ENCODE measurements at places on chromosomes 6 and 20. TPM values are rescaled to one million over a fixed set of nuclear protein-coding genes. Genes with fewer than 3 reads are reported as not detected.

DNA sequence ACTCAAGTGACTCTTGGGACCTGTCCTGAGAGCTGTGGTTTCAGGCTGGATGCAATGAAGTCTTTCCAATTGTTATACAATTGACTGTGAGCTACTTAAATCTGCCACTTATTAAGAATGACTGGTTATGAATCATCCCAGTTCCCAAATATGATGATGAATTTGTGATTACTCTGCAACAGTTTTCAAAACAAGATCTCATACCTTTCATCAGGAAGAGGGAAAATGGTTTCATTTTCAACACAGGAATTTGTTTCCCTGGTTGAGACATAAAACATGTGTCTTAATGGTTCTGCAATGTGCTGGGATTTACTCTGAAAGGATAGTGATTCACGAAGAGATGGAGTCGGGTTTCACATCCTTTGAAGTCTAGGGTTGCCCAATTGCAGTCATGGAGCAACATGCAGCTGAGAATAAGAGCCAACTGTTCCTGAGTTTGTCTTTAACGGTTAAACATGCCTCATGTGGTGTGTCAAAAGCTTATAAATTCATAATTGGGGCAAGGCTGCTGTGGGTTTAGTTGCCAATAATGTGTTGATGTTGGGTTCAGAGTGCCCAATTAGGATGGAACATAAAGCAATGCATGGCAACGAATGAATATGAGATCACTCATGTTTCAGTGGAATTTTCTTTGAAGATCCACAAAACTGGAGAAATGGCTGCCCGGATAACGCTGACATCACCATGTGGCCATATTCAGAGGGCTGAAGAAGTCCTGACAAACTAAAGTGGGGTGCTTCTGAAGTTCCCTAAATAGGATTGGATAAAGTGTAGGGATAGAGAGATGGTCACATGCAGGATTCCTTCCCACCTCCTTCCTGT lies 41.0 kb downstream of the CYP24A1 start:
- DNase-seq: no peak

- no peak for DNase-seq
Observed at GRCh38 chr20:57647006-57647932, 27.0 kb upstream of the ZBP1 start.

DNA sequence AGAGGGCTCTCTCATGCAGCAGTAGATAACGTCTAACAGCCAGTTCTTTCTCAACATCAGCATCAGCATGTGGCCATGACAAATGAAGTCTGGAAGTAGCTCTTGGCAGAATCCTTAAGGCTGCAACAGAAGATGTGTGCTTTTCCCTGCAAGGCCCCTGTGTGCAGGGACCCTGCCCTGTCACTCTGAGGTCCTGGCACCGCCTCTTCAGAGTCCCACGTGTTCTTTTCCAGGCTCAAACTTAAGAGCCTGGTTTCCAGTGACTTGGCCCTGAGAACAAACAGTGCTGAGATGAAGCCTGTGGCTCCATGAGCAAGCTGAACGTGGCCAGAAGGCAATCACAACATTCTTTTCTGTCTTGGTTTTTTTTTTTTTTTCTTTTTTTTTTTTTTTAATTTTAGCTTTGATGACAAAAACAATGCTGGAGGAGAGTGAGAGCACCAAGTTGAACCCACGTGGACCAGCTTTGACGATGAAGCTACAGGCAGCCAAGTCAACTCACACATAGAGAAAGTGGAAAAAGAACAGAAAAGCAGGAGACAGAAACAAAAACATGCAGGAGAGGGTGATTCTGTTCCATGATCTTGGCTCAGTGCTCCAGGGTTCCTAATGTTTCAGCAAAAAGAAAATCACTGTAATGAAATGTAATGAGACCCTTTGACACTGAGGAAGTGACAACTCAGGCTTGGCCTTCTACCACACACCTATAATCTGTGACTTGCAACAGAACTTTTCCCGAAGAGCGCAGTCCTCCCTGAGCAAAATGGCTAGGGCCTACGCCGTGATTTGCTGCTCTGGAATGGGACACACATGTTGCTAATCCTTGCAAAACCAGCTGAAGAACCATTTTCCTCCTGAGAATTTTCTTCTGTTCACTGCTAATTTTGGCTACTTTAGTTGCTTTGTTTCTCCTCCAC lies 86.1 kb downstream of the FOXC1 start:
- no peak for DNase-seq

GRCh38 chr20:1637755-1638154 lies 17.9 kb upstream of the SIRPB1 start:
- DNase-seq: no peak

Gene HLA-DOB
- 1.5 TPM for total RNA-seq

Gene SLC13A3
- not detected for total RNA-seq

Gene CTCFL
- total RNA-seq: not detected

DNA sequence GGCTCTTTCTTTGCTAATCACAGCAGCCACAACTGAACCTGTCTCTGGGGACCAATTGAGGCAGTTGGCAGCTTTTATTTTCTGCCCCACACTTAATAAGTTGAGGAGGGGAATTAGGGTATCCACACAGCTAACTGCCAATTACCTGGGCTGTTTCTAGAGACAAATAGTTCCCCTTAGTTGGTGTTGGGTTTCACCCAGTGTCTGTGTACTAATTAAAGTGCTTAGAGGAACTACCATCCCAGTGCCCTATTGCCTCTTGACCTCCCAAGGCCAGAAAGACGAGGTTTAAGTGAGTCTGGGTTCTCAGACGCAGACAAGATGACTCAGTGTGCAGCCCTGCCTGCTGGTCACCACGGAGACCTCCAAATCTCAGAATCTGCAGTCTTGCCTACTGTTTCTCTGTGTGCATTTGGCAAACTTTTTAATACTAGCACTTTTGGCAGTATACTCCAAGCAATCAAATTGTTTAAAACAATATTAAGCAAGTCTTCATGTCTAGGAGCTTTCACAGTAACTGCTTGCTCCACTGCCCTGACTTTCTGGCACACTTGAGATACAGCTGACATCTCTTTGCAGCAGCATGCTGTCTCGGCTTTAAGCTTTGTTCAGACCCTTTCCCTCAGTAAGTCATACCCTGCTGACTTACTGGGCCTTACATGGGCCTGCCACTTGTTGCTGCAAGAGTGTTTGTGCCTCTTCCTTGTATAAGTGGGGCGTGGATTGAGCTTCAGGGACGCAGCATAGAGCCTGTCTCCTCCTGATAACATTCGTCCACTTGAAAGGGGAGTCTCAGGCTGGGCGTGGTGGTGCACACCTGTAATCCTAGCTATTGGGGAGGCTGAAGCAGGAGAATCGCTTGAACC lies 31.9 kb downstream of the STK35 start:
- DNase-seq: no peak

DNA sequence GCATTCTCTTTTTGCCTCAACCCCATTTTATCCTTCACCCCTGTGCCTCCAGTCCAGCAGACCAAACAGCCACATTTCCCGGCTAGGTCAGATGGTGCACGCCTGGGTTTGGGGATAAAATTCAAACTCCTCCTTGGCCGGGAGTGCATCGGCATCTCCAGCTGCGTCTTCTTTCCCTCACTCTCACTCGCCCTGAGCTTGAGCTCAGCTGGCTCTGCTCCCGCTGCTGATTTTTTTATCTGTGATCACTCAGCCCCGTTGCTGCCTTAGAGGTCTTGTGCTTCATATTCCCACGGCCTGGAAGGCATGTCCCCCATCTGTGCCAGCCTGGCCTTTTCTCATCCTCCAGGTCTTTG lies 6.8 kb upstream of the EZR start:
- DNase-seq: no peak

DNA sequence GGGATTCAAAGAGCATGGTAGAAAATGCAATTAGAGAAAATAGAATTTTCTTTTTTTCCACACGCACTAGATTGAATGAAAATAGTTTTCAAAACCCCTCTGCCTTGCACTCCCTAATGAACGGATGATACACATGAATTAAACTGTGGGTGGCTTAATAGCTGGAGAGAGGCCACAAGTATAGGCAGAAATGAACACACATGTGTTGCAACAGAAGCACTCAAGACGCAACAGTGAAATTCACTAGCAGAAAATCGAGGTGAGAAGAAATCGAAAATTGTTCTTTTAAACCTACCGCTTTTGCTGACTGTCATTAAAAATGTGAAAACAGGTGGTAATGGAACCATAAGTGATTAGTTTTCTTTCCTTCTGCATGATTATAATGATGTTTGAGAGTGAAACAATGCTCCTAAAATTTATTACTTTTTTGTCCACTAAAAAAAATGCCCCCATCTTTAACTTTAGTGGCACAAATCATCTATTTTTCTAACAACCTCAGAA lies 80.1 kb upstream of the SHLD1 start:
- DNase-seq: no peak

GRCh38 chr6:45843848-45844521 lies 171.7 kb downstream of the CLIC5 start:
- DNase-seq: no peak

Measured in activated CD4-positive, alpha-beta memory T cell treated with anti-CD3 and anti-CD28 coated beads, Interleukin-2, amount 10 ng/mL, durations not matched to agents 7 days and 5 days (primary cell).